EH (cell line): ENCODE measurements at places on chromosomes 5 and 9.

DNA sequence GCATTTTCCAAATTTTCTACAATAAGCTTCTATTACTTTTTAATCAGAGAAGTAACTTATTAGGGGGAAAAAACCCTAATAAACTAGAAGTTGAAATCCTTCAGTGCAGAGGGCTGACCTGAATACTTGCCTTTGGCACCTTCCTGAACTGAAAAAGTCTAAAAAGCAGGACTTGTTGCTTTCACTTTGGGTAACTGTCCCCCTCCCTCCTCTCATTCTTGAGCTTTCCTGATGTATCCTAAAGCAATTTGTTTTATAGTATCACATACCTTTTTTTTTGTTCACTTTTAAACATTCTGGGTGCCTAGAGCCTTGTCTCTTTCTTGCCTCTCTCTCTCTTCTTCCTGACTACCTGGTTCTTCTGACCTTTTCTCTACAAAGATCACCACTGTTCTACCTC, 64.0 kb upstream of the ERBIN start:
- peak; percentile 64 for DNase-seq

DNA sequence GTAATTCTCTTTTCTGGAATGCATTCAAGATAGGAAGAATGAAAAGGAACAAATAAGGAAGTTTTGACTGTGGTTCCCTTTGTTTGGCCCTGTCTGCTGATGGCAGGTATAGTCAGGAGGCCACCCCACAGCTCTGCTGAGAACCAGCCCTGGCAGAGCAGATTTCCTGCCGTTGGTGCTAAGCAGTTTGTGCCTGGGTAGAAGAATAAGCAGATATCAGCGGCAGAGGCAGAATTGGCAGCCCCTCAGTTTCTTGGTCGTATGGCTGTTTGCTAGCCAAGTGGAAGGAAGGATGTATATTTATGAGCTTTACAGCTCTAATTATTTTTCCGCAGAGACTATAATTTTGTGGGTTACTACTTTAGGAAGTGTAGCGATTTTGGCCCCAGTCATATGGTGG, 310.2 kb upstream of the RFX3 start:
- no peak for DNase-seq

DNA sequence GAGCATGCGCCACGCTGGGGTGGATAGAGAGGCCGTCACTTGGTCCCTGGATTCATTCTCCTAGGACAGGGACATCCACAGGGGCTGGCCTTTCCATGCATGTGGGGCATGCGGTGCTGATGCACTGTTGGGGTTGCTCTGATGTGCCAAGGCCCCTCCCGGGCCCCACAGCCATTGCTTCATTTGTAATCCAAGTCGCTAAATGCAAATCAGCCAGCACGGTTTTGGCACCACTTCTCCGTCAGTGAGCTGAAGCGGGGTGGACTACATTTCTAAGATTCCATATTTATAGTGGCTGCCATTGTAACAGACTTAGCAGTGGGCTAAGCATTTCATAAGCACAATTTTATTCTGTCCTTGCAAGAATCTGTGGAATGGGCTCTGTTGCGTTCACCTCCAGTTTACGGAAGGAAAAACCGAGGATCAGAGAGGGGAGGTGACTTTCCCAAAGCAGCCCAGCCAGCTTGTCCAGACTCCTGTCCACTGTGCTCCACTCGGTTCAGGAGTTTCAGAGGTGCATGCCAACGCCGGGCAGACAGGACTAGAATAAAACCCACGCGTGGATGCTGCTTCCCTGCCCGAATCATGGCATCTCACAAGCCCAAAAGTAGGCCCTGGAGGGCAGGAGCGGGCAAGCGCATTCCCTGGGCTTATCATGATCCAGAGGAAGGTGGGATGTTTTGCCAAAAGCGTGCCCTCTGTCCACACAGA, 102.6 kb upstream of the COL5A1 start:
- no peak for DNase-seq

DNA sequence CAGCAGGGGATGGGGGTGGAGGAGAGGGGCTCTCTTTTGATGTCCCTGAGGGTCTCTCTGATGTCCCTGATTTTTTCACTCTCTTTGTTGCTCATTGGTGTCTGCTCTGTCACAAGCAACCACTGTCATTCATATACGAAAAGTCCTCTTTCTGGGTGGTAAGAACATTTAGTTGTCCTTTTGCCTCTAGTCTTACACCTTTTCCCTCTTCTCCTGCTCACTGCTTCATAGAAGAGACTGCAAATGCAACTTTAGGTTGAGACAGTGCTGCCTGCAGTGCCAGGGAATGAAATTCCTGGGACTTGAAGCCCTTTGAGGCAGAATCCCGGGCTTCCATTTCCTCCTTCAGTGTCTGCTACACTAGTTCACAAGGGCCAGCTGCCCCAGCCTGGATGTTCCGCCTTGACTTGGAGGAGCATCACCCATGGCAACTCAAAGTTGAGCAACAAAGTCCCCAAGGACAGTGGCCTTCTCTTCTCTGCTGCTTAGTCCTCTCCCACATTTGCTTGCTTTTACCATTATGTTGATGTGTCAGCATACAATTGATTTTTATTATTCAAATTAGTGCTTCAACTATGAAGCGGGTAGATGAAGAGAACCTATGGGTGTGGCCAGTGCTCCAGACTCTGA, 94.7 kb upstream of the RUSC2 start:
- no peak for DNase-seq

DNA sequence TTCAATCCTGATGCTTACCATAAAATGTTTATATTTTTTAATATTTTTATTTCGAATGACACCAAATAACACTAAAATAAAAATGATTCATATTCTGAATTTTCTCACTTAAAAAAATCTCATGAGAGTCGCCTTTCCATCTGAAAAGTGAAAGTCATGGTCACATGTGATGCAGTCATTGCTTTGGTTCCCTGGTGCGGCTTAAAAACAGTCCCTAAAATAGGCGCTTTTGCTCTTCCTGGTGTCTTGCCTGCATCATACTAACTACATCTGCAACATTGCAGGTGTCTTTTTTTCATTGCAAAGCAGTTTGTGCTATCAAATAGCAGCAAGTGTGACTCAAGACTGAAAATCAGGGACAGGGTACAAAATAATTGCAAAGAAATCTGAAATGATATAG, 185.2 kb upstream of the NREP start:
- DNase-seq: no peak

- no peak for DNase-seq
These were observed 117.4 kb downstream of the GPR21 start for GRCh38 chr9:123150708-123151503.

DNA sequence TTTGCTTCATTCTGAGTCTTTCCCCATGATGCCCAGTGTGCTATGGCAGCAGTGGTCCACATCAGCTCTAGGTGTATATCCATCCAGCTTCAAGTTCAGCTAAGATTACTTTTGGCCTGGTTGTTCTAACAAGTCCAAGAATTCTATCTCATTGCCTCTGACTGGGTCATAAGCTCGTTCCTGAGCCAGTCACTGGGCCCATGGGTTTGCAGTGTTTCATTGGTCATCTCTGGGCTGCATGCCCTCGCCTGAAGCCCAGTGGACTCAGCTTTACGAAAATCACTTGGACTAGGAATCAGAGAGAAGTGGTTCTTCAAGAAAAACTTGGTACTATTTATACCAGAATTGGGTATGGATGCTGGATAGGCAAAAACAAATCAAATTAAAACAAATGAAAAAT, 16.1 kb upstream of the ARHGAP26 start:
- no peak for DNase-seq

- DNase-seq: no peak
These were observed 50.0 kb downstream of the PTPRD start for GRCh38 chr9:10562581-10563343.

GRCh38 chr9:131813116-131813515, 73.2 kb upstream of the RAPGEF1 start:
- no peak for DNase-seq

DNA sequence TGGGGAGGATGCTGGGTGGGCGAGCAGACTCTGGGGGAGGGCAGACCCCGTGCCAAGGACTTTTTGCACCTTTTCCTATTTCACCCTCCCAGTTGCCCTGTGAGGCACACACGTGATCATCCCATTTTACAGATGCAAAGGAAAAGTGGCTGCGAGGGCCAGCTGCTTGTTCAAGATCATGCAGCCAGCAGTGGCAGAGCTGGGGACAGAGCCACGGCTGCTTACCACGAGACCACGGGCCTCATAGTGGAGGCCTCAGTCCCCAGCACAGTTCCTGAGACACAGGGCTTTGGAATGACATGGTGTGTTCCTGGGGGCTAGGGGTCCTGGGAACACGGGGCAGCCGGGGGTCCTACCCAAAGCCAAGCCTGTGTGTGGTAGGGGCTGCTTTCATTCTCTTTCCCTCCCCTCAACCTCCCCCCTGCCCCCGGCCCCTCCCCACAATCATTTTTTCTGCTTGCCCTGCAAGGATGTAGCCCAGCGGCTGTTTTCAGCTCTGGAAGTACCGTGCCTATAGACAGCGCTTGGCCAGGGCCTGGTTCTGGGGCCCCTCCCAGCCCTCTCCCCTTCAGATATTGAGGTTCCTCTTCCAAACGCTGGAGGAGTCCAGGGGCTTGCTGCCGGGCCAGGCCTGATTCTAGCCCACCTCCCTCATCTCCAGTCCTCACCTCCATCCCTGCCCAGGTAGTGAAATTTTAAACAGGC, 58.5 kb upstream of the IER5L start:
- DNase-seq: no peak

- DNase-seq: no peak
These were observed 26.4 kb downstream of the AMBP start for GRCh38 chr9:114051706-114052105.

GRCh38 chr9:124020520-124021384, 9.2 kb downstream of the LHX2 start:
- no peak for DNase-seq

GRCh38 chr5:139828207-139828895, 32.7 kb downstream of the PSD2 start:
- no peak for DNase-seq

- peak; percentile 71 for DNase-seq
These were observed at the start of gene AK1 for GRCh38 chr9:127877566-127877998. AK1 (minus strand) TSS chr9:127877675; CDS start chr9:127874617, 3,058 bp downstream.

DNA sequence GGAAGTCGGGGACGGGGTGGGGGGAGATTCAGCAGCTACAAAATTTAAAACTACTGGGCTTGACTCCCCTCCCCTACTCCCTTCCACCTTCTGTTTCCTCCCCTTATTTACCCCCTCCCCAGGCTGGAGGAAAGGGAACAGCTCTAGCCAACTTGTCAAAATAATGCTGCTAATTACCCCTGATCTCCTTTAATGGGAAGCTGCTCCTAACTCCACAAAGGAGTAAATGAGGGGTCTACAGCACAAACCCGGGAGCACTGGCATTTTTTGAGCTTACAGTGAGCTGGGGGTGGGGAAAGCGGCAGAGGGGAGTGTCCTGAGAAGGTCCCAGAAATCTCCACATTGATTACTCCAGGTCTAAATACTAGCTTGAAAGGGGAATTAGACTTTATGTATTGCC, 3.1 kb downstream of the PTCH1 start:
- DNase-seq: no peak

DNA sequence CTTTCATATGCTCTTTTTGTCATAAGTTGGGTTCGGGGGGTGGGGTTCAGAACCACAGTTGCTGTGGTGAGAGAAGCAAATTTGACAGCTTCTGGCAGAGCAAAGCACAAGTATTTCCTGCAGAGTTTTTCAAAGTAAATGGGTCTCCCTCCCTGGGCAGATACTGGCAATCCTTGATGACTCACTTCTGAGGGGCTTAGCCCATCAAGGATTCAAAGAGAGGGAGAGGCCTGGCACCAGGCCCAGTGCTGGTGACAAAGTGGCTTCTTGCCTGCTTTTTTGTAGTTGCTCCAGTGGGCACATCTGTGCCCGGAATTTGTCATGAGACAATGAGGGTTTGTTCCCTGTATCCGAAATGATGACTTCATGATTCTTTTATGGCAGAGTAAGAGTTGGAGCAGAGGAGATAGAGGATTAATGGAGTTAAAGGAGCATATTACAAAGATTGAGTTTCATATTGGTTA, 46.6 kb upstream of the TNC start:
- DNase-seq: peak; percentile 66

- no peak for DNase-seq
These were observed 298.5 kb upstream of the CD180 start for GRCh38 chr5:67495072-67495471.

DNA sequence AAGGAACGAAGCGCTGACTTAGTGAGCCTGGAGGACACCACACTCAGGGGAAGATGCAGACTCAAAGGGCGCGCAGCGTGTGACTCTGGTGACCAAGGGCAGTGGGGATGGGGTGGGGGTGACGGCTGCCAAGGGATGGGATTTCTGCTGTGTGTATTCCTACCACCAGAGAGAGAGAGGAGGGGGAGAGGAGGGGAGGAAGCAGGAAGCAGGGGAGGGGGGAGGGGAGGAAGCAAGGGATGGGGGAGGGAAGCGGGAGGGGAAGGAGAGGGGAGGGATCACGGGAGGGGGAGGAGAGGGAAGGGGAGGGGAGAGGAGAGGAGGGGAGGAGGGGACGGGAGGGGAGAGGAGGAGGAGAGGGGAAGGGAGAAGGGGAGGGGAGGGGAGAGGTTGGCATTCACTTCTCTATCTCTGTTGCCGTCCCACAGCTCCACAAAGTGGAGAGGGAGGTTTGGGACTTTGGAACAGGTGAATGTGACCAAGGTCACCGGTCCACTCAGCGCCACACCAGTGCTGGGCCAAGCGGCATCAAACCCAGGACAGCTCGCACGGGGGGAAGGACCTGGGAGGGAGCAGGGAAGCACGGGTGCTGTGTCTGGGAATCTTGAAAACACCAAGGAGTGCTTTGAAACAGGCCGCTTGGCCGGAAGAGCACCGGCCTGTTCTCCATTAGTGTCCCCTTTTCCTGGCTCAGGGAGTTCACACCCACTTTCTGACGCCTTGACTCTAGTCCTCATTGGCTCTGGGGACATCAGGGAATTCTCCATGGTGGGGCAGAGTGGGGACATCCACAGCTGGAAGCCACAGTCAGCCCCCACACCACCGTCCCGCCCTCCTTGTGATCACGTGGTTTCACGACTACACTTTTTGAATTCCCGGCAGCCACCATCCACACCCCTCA, 77.4 kb downstream of the VAV2 start:
- DNase-seq: no peak

DNA sequence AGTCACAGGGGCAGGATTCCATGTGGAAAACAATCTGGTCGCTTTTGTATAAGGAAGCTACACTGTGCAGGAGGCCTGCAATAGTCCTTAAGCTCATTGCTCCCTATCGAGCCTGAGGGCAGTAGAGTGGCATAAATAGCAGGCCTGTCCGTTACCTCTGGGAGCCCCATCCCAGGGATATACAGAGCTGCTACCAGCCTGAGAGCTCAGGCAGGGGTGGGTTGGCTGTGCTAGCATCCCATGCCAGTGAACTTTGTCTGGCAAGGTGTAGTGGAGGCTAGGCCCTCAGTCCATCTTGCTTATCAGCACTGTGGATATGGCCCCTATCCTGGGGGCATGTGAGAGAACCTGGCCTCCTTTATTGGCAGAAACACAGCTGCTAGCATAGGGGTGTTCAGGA, 47.7 kb downstream of the SLCO6A1 start:
- no peak for DNase-seq

- DNase-seq: no peak
These were observed 386.8 kb downstream of the TRIM36 start for GRCh38 chr5:114782869-114783268.

GRCh38 chr9:114220061-114220541, 64.8 kb downstream of the COL27A1 start:
- DNase-seq: peak; percentile 89

- DNase-seq: no peak
These were observed 8.9 kb downstream of the TSSK1B start for GRCh38 chr5:113425909-113426308.
